ENCODE measurements at places on chromosomes 7 and 10.
A peak's percentile ranks its signal among the peaks of the same experiment; 100 is the strongest.

DNA sequence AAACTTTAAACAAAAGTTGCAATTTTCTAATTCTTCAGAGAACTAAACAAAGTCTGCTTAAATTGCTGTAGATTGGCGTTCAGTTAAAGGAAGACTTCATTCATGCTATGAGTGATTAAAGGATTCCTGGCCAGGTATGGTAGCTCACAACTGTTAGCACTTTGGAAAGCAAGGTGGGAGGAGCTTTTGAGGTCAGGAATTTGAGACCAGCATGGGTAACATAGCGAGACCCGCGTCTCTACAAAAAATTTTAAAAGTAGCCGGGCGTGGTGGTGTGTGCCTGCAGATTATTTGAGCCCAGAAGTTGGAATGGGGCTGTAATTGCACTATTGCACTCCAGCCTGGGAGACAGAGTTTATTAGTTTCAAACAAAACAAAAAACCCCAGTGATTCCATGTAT, 13.5 kb upstream of the SCRN1 start:
- DNase-seq = no peak

GRCh38 chr10:104104926-104105325, 17.0 kb upstream of the SFR1 start:
- DNase-seq = no peak

DNA sequence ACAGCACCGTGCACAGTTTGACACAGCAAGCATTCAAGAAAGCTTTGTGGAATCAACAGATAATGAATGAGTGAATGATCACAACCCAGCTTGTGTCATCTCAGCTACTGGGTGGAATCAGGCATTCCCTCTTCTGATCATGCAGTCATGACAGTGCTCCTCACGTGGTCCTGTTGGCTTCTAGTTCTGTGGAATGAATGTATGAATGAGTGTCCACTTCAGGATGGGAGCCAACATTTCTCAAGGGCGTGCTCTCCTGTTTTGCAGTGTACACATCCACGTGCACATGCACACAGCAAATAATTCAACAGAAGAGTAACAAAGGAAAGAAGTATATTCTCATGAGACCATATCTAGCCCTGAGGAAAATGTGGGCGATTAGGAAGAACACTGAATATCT, 133.1 kb upstream of the NPVF start:
- DNase-seq = no peak

GRCh38 chr10:101609481-101609880, 21.4 kb downstream of the DPCD start:
- no peak for DNase-seq

DNA sequence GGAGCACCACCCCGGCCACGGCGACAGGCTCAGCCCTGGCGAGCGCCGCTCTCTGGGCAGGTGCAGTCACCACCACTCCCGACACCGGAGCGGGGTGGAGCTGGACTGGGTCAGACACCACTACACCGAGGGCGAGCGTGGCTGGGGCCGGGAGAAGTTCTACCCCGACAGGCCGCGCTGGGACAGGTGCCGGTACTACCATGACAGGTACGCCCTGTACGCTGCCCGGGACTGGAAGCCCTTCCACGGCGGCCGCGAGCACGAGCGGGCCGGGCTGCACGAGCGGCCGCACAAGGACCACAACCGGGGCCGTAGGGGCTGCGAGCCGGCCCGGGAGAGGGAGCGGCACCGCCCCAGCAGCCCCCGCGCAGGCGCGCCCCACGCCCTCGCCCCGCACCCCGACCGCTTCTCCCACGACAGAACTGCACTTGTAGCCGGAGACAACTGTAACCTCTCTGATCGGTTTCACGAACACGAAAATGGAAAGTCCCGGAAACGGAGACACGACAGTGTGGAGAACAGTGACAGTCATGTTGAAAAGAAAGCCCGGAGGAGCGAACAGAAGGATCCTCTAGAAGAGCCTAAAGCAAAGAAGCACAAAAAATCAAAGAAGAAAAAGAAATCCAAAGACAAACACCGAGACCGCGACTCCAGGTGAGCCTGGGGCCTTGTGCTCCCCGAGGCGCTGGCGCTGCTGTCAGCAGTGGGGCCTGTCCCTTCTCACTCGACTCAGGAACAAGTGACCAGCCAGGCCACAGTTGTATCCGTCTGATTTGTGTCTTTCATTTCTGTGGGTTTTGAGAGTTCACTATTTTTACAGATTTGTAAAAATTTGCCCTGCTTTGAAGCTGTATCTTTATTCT, 117.7 kb downstream of the CYTH3 start:
- DNase-seq = no peak

- no peak for DNase-seq
Measured at GRCh38 chr10:117249493-117250093, 8.7 kb downstream of the SLC18A2 start.

GRCh38 chr7:8143151-8143874, 118.7 kb downstream of the ICA1 start:
- DNase-seq = no peak

DNA sequence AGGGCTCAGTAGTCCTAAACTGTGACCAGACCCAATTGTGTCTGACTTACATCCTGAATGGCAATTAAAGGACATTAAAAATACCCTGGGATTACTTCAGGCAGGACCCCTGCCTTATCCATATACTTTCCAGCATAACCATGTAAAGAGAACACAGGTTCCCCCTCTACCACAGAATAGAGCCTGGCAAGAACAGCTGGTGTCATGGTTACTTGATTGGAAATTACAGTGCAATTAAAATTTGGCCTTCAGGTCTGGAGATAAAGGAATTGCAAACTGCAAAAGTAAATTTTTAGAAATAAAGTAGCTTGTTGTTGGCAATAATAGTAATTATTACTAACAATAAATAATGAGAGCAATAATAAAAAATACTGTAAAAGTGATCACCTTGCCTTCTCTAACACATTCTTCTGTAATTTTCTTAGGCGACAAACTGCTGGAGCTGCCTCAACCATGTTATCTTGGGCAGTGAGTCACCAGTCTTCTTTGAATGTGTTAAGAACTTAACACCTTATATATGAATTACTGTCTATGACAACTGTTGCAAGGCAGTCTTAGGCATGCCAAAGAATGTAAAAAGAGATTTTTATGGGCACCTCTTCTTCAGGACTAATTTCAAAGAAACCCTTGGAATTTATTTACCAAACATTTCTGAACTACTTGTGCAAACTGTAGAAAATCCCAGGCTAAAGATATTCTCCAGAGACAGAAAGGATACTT, 53.7 kb downstream of the HIBADH start:
- no peak for DNase-seq

- DNase-seq = no peak
Measured at GRCh38 chr10:24438800-24439199, 229.9 kb downstream of the KIAA1217 start.

GRCh38 chr7:31744294-31744874, 57.4 kb downstream of the PPP1R17 start:
- no peak for DNase-seq

GRCh38 chr10:123878666-123879303, 12.8 kb downstream of the CPXM2 start:
- no peak for DNase-seq

GRCh38 chr10:29598851-29599311, 35.9 kb downstream of the SVIL start:
- DNase-seq = no peak

- DNase-seq = no peak
Measured at GRCh38 chr10:70253878-70254765, 20.9 kb upstream of the PPA1 start.

- no peak for DNase-seq
Measured at GRCh38 chr10:30324448-30325110, 24.5 kb downstream of the MTPAP start.

DNA sequence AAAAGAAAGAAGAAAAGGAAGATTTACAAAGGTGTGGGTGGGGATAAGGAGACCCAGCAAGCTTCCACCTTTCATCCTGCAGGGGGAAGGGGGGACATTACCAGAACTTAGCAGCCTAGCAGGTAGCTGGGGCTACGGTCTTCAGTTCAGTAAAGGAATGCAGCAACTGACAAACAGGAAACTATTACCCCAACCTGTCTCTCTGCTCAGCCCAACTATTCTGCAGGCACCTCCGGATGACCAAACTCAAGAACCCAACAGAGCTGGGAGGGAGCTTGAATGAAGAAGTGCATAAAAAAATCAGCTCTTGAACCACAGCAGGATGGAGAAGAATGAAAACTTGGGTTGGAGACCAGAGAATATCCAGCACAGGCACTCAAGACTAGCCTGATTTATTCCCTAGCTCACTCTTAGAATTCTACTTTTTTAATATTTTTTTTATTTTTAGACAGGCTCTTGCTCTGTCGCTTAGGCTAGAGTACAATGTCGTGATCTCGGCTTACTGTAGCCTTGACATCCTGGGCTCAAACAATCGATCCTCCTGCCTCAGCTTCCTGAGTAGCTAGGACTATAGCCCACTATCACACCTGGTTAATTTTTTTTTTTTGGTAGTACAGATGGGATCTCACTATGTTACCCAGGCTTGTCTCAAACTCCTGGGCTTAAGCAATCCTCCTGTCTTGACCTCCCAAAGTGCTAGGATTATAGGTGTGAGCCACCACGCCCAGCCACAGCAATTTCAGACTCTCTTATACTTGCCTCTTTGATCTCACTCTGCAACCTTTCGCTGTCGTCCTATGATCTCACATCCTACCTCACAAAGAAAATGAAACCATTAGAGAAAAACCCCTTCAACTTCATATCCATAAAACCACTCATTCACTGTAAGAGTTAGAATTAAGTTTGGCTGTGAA, 18.5 kb upstream of the C10orf67 start:
- peak; percentile 35 for DNase-seq

DNA sequence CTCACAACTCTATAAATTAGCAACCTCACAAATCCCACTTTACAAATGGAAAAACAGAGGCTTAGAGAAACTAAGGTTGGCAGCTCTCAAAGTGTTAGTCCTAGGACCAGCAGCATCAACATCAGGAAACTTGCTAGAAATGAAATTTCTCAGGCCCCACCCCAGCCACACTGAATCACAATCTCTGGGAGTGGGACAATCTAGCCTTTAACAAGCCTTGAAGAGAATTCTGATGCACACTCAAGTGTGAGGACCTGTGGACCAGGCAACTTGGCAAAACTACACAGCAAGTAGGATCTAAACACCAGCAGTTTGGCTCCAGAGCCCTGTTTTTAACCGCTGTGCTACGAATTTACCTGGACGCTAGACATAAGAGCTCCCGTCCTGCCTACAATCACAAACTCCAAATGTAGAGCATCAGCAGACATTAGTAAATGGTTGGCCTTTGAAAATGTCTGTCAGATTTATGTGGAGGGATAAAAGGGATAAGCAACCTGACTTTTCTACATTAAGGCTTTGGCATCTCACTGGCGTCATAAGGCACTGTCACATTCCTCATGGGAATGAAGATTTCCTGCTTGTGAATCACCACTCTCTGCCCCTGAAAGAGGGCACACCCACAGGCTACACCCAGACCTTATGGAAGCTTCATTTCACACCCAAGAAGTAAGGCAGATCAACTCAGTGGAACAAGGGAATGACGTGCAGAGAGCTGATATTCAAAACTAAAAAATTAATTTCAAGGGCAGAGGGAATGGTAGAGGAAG, 34.5 kb downstream of the PPP1R3C start:
- no peak for DNase-seq

DNA sequence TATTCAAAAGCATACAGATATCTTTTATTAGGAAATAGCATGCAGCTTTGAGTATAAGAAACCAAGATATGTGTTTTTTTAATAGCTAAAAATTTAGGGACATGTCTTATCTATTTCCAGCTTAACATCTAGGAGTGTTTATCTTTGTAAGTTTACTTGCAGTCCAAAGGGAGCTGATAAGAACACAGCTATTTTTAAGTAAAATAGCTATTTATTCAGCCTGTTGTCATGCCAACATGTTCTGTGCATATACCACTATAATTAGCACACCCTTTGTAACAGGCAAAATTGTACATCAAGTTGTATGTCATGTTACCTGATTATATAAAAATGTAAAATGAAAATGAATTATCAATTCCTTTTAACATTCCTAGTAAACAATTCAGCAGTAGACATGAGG, 29.6 kb downstream of the FAM133B start:
- no peak for DNase-seq

- no peak for DNase-seq
Measured at GRCh38 chr10:118339111-118339510, 3.0 kb downstream of the FAM204A start.

DNA sequence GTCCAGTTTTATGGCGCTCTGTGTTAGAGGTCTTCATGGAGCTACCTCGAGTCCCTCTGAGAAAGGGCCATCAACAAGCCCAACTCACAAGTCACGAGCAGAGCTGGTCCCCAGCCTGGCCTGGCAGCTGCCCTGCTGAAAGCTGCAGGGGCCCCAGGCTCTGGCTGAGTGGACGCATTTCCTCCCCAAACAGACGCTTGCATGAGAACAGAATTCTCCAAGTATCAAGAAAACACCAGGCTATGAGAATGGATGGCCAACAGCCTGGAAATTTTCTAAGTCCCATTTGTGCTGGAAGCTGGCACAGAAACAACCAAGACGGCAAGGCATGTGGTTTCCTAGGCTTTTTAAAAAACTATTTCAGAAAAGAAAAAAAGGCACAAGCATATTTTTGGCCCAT, 114.8 kb downstream of the FAM53B start:
- DNase-seq = no peak
